GM12878 (cell line): ENCODE measurements at places on chromosomes 13 and 19.

- no peaks in the 10 kb centered on the region for H3K4me1 ChIP-seq
- no peak overlapping the region for H3K4me3 ChIP-seq
- no peaks in the 10 kb centered on the region for H3K27me3 ChIP-seq
- no peak overlapping the region for H3K27ac ChIP-seq
- H3K36me3 ChIP-seq: no peaks in the 10 kb centered on the region
These were observed 730.7 kb downstream of the UQCRFS1 start for GRCh38 chr19:28482221-28482620.

- H3K27me3 ChIP-seq: no peaks in the 10 kb centered on the region
- H3K36me3 ChIP-seq: peaks cover 9% of the 10 kb centered on the region; the same call in 1 of the 2 replicates
- H3K27ac ChIP-seq: peak overlapping the region; percentile 97
These were observed 1.7 kb downstream of the INTS6 start for GRCh38 chr13:51451134-51451466.

DNA sequence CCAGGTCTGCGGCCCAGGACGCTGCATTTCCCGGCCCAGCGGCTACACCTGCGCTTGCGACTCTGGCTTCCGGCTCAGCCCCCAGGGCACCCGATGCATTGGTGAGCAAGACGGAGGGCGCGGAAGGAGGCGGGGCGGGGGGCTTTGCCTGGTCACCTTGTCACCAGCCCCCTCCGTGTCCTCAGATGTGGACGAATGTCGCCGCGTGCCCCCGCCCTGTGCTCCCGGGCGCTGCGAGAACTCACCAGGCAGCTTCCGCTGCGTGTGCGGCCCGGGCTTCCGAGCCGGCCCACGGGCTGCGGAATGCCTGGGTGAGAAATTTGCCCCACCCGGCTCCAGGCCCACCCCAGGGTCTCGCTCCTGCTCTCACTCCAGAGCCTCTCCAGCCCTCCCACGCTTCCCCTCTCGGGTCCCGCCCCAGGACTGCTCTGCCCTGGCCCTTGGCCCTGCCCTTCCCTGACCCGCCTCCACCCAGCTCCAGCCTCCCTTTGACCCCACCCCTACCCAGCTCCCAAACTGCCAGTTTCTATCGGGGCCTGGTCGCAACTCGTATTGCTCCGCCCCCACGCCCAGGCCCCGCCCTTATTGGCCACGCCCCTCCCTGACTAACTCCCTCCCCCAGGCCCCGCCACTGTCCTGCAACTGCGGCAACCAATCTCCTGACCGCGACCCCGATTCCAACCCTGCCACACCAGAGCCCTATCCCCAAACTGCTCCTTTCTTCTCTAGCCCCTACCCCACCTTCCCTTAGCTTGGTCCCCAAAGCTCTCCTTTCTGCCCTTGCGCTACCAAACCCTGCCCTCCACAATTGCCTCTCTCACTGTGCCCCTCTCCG, 8.6 kb downstream of the LTBP4 start:
- H3K36me3 ChIP-seq: no peaks in the 10 kb centered on the region
- H3K4me3 ChIP-seq: peak overlapping the region; percentile 76
- H3K27ac ChIP-seq: no peak overlapping the region

DNA sequence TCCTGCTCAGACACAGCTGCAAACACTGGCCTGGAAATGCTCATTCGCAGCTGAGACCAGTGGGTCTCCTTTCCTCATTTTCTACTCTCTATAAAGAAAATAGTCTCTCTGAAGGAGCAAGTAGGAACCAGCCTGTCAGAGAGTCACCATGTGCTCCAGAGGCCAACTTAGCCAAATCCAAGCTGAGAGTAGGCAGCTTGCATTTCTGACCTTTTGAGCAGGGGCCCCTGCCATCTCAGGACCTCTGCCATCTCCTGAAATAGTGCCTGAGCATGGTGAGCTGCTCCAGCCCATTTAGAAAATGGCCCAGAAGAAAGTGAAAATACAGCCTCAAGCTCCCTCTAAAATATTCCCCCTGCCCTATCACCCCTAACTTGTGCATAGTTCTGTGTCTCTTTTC, 95.6 kb downstream of the STOML3 start:
- peaks cover 2% of the 10 kb centered on the region for H3K27me3 ChIP-seq
- H3K36me3 ChIP-seq: no peaks in the 10 kb centered on the region
- DNase-seq: no peak
- H3K4me1 ChIP-seq: no peaks in the 10 kb centered on the region
- no peak overlapping the region for H3K4me3 ChIP-seq
- H3K27ac ChIP-seq: no peak overlapping the region

DNA sequence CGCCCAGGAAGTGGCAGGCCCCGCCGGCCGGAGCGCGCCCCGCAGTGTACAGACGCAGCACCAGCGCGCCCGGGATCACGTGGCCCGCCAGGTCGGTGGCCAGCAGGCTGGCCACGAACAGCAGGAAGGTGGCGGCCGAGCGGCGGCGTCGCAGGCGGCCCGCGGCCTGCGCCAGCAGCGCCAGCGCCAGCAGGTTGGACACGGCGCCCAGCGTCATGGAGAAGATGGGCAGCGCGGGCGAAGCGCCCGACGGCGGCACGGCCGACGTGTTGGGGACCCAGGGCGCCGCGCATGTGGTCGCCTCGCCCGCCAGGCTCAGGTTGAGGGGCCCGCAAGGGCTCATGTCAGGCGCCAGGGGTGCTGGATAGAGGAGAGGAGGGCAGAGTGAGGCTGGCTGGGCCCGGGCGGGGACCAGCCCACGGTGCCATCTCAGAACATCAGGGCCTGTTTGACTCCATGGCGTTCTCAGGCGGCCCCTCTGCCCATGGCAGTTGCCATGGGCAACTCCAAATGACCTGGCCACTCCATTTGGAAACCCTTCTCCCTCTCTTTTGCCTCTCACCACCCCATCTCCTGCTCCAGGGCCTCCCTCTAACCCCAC, 1.1 kb downstream of the PTGER1 start:
- H3K36me3 ChIP-seq: peaks cover 3% of the 10 kb centered on the region; the same call in 1 of the 2 replicates
- DNase-seq: no peak
- no peak overlapping the region for H3K27ac ChIP-seq

- peak overlapping the region; percentile 53; the same call in 1 of the 2 replicates for H3K27ac ChIP-seq
- DNase-seq: no peak
- H3K27me3 ChIP-seq: no peaks in the 10 kb centered on the region
- peak overlapping the region; percentile 81 for H3K4me3 ChIP-seq
These were observed 10.3 kb downstream of the DYRK1B start for GRCh38 chr19:39823686-39824085.

GRCh38 chr13:78657699-78658629, 991 bp downstream of the OBI1 start:
- peak overlapping the region; percentile 76 for H3K4me3 ChIP-seq
- peak overlapping the region; percentile 86 for H3K27ac ChIP-seq
- no peaks in the 10 kb centered on the region for H3K36me3 ChIP-seq
- no peak for DNase-seq
- H3K4me1 ChIP-seq: no peaks in the 10 kb centered on the region; the same call in 1 of the 2 replicates
- no peaks in the 10 kb centered on the region for H3K27me3 ChIP-seq

GRCh38 chr19:3852614-3853254, 16.1 kb downstream of the ZFR2 start:
- no peak overlapping the region for H3K4me3 ChIP-seq
- no peaks in the 10 kb centered on the region for H3K36me3 ChIP-seq
- no peak overlapping the region for H3K27ac ChIP-seq
- no peaks in the 10 kb centered on the region for H3K4me1 ChIP-seq

GRCh38 chr13:40120781-40121180, 465.3 kb downstream of the COG6 start:
- H3K36me3 ChIP-seq: no peaks in the 10 kb centered on the region
- H3K4me3 ChIP-seq: no peak overlapping the region
- H3K4me1 ChIP-seq: no peaks in the 10 kb centered on the region
- H3K27me3 ChIP-seq: no peaks in the 10 kb centered on the region; the same call in 1 of the 2 replicates
- H3K27ac ChIP-seq: no peak overlapping the region
- DNase-seq: no peak

- no peaks in the 10 kb centered on the region for H3K36me3 ChIP-seq
- H3K4me3 ChIP-seq: no peak overlapping the region
- no peaks in the 10 kb centered on the region for H3K27me3 ChIP-seq
- no peak for DNase-seq
- no peaks in the 10 kb centered on the region for H3K4me1 ChIP-seq
These were observed 2859.1 kb downstream of the PCDH9 start for GRCh38 chr13:64371045-64371444.

DNA sequence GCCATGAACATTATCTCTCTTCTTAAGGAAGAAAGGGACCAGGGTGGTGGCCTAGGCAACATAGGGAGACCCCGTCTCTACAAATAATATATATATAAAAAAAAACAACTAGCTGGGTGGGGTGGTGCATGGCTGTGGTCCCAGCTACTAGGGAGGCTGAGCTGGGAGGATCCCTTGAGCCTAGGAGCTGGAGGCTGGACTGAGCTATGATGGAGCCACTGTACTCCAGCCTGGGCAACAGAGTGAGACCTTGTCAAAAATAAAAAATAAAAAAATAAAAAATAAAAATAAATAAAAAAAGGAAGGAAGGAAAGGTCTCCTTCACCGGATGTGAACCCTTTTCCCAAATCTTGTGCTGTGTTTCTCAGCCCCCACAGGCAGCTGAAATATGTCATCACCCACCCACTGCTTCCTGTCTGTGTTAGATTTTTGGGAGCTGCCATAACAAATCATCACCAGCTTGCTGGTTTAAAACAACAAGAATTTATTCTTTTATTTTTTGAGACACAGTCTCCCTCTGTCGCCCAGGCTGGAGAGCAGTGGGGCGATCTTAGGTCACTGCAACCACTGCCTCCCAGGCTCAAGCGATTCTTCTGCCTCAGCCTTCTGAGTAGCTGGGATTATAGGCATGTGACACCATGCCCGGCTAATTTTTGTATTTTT, 9.5 kb upstream of the TSPAN16 start:
- H3K4me3 ChIP-seq: no peak overlapping the region
- H3K4me1 ChIP-seq: no peaks in the 10 kb centered on the region
- H3K36me3 ChIP-seq: no peaks in the 10 kb centered on the region
- no peaks in the 10 kb centered on the region for H3K27me3 ChIP-seq
- DNase-seq: no peak

DNA sequence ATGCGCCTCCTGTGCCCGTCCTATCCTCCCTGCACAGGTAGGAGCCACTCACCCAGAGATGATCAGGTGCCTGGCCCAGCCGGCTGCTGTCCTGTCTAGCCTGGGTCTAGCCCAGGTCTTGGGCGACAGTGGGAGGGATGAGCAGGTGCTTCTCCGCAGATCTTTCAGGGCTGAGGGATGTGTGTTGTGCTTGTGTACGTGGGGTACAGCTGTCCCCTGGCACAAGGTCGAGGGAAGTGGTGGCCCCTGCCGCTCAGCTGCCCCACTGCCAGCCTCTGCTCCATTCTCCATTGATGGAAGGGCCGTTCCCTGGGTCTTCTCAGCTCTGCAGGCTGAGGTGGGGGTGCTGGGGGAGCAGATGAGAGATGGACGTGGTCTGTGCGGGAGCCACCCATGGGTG, 13.0 kb downstream of the WTIP start:
- no peaks in the 10 kb centered on the region for H3K36me3 ChIP-seq
- no peaks in the 10 kb centered on the region for H3K27me3 ChIP-seq
- H3K4me1 ChIP-seq: no peaks in the 10 kb centered on the region

GRCh38 chr19:23070353-23071146, 46.3 kb upstream of the ZNF730 start:
- H3K36me3 ChIP-seq: no peaks in the 10 kb centered on the region
- DNase-seq: no peak
- no peaks in the 10 kb centered on the region for H3K4me1 ChIP-seq
- no peak overlapping the region for H3K27ac ChIP-seq
- H3K27me3 ChIP-seq: no peaks in the 10 kb centered on the region
- no peak overlapping the region for H3K4me3 ChIP-seq

GRCh38 chr19:10290876-10291553, 1.3 kb downstream of the ICAM5 start:
- no peak for DNase-seq
- H3K27me3 ChIP-seq: peaks cover 3% of the 10 kb centered on the region
- peaks cover 2% of the 10 kb centered on the region; the same call in 1 of the 2 replicates for H3K36me3 ChIP-seq
- H3K4me1 ChIP-seq: peaks cover 60% of the 10 kb centered on the region
- H3K27ac ChIP-seq: no peak overlapping the region
- peak overlapping the region; percentile 77 for H3K4me3 ChIP-seq

DNA sequence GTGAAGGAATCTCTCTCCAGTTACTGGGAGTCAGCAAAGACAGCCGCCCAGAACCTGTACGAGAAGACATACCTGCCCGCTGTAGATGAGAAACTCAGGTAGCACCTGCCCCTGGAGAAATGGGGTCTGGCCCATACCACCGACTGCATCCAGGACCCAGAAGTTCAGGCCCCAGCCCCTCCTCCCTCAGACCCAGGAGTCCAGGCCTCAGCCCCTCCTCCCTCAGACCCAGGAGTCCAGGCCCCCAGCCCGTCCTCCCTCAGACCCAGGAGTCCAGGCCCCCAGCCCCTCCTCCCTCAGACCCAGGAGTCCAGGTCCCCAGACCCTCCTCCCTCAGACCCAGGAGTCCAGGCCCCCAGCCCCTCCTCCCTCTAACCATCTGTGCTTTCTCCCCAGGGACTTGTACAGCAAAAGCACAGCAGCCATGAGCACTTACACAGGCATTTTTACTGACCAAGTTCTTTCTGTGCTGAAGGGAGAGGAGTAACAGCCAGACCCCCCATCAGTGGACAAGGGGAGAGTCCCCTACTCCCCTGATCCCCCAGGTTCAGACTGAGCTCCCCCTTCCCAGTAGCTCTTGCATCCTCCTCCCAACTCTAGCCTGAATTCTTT, 3.0 kb downstream of the APOC2 start:
- H3K4me3 ChIP-seq: no peak overlapping the region
- no peaks in the 10 kb centered on the region for H3K36me3 ChIP-seq
- peaks cover 8% of the 10 kb centered on the region for H3K4me1 ChIP-seq
- no peaks in the 10 kb centered on the region for H3K27me3 ChIP-seq

DNA sequence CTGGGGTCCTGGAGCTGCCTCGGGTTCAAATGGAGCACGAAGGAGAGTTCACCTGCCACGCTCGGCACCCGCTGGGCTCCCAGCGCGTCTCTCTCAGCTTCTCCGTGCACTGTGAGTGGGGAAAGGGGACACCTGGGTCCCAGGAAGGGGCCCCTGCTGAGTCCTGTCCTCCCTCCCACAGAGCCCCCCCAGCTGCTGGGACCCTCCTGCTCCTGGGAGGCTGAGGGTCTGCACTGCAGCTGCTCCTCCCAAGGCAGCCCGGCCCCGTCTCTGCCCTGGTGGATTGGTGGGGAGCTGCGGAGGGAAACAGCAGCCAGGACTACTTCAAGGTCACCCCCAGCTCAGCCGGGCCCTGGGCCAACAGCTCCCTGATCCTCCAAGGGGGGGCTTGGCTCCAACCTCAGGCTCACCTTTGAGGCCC, 11.0 kb upstream of the SIGLEC11 start:
- no peak for DNase-seq
- no peaks in the 10 kb centered on the region for H3K4me1 ChIP-seq
- no peak overlapping the region for H3K4me3 ChIP-seq
- H3K27me3 ChIP-seq: no peaks in the 10 kb centered on the region

GRCh38 chr13:103188713-103189326, 122.6 kb upstream of the SLC10A2 start:
- H3K36me3 ChIP-seq: no peaks in the 10 kb centered on the region
- H3K27me3 ChIP-seq: no peaks in the 10 kb centered on the region
- peaks cover 5% of the 10 kb centered on the region for H3K4me1 ChIP-seq
- H3K27ac ChIP-seq: no peak overlapping the region
- no peak for DNase-seq

DNA sequence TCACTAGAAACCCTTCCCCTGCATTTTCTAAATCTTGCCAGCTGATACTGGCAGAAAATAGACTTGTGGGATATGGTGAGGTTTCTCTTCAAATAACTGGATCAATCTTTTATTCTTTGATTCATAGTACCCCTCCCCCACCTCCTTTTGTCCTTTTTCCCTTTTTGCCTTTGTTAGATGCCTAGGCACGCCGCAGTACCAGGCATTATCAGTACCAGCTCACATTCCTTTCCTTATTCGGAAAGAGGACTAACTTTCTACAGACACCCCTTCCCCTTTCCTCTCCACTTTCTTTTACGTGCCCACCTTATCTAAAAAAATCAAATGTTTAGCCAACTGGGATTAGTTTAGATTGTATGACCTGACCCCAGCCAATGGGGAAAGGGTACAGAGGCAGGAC, 226.4 kb downstream of the MTUS2 start:
- H3K27ac ChIP-seq: no peak overlapping the region
- no peaks in the 10 kb centered on the region for H3K27me3 ChIP-seq
- H3K4me1 ChIP-seq: no peaks in the 10 kb centered on the region
- H3K36me3 ChIP-seq: no peaks in the 10 kb centered on the region
